ENCODE measurements at places on chromosomes 2 and 18.

DNA sequence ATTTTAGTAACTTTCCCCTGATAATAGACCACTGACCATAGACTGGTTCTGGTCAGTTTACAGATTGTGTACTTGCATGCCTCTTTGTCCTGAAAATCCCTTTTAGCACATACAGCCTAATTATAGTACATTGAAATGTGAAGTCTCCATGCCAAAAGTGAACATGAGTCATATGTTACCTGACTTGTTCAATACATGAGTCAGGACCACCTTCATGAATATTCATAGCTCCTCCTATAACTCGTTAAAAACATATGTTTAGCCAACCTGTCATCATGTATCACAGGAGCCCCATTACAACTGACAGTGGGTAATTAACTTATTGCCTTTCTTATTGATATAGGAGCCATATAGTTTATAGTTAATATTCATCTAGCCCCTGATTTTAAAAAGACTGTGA lies 78.6 kb downstream of the SH3YL1 start:
- no peak for DNase-seq

- no peak for DNase-seq
Measured at GRCh38 chr2:11589316-11589940, 55.6 kb downstream of the GREB1 start.

DNA sequence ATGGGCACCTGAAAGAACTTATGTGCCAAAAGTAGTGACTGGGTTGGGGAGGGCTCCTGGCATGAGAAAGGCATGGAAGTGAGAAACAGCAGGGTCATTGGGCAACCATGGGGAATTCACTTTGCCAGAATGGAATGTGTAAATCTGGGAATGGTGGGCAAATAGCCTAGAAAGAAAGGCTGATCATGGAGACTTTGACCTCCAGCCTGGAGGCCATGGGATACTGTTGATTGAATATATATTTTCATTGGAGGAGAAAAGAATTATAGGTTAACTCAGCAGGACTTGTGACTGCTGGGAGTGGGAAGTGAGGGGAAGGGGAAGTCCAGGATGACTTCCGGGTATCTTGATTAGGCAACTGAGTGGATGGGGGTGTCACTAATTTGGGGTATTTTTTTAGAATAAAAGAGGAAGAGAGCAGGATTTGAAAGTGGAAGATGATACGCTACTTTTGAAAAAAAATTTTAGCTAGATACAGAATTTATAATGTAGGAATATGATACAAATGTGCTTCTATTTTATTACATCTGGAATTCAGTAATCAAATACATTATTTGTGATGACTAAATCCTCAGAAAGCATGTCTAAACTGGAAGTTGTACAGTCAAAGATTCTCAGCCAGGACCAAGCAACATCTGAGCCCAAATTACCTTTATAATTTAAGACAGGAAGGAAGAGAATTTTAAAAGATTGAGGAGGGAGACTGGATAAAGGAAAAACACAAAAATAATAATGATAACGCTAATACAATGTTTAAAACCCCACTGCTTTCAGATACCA lies 116.2 kb downstream of the GATA6 start:
- DNase-seq: no peak

GRCh38 chr2:67919490-67919889 lies 143.3 kb downstream of the C1D start:
- no peak for DNase-seq

All from OCI-LY7 (cell line).